ENCODE measurements at places on chromosomes 5 and 9.

- DNase-seq = no peak
Measured at GRCh38 chr5:138077064-138077696, 6.7 kb upstream of the WNT8A start.

GRCh38 chr5:126139086-126139485, 284.1 kb upstream of the GRAMD2B start:
- DNase-seq = no peak

DNA sequence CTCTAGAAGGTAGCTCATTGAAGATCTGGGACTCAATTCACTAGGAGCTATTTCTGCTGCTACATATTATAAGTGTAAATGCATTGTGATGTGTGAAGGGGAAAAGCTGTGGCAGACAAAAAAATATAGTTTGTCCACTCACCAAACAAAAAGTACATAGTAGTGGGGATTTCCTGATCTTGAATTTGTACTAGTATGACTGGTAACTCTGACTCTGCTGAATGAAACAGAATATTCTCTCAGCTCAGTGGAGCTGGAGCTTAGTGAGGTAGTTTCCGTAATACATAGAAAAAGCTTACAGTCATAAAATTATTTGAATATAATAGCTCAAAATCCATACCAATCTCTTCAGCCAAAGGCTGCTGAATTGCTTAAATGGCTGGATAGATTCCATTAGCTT, 455.6 kb upstream of the CD180 start:
- DNase-seq = no peak

DNA sequence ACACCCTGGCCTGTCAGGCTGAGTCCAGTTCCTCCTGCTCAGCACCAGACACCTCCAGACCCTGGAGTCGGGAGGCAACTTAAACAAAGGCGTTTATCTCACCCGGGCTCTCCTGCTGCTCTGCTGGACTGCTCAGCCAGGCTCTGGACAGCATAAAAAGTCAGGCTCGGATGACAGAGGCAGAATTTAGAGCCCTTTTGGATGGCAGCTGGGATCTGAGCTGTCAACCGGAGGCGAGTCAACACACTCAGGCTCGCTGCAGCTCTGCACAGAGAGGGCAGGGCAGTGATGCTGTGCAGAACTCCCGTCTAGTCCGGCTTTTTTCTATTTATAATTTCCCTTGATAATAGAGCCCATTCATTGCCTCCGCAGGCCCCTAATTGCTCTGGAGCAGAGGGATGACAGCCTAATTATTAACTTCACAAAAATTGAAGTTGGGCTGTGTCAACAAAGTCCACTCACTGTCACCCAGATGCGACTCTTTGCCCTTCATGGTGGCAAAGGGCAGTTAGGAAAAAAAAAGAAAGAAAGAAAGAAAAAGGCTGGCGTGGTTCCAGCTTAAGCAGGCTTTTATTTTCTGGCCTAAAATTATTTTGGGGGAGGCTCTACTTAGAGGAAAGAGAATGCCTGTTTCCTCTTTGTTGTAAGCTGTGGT, 37.6 kb downstream of the STC2 start:
- no peak for DNase-seq

DNA sequence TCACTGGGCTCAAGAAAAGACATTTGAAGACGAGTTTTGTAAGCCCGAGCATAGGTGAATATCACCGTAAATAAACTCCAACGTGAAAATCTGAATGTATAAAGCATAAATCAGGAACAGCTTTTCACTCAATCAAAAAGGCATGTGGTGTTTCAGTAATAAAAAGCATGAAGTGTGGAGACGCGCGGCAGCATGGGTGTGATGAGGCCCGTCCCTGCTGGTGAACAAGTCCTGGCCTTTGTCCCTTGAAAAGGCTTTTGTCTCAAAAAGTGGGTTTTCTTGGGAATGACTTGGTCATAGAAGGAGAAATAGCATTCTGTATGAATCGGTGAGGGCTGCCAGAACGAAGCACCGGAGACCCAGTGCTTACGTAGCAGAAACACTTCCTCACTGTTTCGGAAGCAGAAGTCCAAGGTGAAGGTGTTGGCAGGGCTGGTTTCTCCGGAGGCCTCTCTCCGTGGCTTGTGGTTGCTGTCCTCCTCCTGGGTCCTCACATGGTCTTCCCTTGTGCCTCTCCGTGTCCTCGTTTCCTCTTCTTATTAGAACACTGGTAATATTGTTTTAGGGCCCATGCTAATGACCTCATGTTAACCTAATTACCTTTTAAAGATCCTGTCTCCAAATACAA, 24.9 kb downstream of the ROPN1L start:
- DNase-seq = no peak

DNA sequence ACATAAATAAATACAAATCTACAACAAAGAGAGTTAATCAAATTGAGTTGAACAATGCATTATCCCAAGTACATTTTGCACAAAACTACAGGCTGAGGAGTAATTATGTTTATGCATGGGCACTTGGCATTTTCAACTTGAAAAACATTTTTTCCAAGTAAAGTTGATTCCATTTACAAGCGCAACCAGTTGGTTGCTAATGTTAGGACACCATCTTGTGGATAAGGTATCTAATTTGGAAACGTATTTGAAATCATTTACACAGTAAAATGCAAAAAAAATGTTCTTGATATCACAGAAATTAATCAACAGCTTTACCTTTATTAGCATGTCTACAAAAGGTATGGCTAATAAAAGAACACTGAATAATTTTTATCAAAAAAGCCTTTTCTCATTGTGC, 18.8 kb downstream of the FTMT start:
- no peak for DNase-seq

DNA sequence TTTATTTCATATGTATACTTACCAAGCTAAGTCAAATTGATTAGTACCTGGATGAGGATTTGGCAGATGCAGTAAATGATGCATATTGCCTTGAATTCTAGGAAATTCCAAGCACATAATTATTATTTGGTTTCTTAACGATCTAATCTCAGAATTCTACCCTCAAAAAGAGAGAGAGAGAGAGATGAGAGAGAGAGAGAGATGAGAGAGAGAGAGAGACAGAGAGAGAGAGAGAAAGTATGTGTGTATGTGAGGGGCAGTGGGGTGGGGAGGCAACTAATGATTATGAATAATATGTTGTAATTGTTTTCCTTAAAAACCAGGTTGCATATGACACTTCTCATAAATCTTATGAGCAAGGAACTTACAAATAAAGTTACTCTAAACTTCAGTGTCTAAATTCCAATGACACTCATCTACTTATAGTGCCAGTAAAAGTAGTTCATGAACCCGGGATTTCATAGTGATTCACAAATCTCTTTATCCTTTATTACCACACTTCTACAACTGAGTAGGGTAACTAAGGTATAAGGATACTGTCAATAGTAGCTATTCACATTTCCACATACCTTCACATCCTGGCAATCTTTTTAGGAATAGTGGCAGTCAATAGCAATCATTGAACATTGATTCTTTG, 60.5 kb upstream of the EDIL3 start:
- DNase-seq = no peak

DNA sequence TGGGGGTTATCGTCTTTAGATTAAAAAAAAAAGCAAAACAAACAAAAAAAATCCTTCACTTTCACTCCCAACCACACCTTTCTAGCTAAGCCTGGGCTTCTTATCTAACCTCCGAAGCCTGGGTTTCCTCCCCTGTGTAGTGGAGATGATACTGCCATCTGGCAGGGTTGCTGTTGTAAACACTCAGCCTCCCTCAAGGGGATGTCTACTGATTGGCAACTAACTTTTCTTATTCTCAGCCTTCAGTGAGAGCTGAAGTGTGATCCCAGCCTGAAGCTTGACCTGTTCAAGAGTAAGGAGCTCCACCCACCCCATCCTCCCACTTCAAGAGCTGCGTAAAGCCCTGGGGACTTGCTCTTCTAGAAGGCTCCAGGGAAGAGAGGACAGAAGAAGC, 21.5 kb upstream of the WWC1 start:
- no peak for DNase-seq

GRCh38 chr9:99015890-99016289, 72.2 kb downstream of the COL15A1 start:
- DNase-seq = no peak

DNA sequence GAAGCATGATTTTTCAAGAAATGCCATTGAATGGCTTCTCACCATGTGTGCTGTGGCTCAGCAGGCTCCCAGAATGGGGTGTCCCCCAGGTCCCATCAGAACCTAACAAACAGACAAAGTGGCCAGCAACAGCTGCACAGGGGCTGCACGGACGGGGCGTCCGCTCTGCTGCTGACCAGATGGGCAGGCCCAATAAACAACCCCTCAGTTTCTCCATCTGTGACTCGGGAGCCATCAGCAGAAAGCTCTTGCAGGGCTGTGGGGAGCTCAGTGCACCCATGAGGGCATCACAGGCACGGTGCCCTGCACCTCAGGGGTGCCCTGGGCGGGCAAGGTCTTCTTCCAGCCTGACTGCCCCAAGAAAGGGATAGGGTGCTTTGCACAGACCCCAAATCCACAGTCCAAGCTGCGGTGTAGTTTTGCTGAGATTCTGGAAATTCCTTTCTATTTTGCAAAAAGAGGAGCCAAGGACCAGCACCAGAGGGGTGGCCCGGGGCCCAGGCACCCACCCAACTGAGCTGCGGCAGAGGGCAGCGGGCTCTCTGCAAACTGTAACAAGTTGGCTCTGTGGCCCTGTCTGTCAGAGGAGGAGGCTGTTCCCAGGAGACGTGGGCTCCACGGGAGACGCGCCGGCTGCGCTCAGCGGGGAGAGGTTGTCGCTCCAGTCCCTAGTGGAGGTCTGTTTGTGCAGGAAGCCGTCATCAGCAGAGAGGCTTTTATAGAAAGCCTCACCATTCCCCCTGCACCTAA, 138.7 kb upstream of the PPP1R26 start:
- no peak for DNase-seq

GRCh38 chr9:16526380-16526779, 344.1 kb downstream of the BNC2 start:
- no peak for DNase-seq

GRCh38 chr9:126171641-126172040, 155.0 kb upstream of the MVB12B start:
- DNase-seq = no peak

GRCh38 chr9:108477529-108478006, 378.2 kb downstream of the ACTL7B start:
- no peak for DNase-seq

GRCh38 chr9:127098916-127099553, 23.4 kb downstream of the ANGPTL2 start:
- no peak for DNase-seq

DNA sequence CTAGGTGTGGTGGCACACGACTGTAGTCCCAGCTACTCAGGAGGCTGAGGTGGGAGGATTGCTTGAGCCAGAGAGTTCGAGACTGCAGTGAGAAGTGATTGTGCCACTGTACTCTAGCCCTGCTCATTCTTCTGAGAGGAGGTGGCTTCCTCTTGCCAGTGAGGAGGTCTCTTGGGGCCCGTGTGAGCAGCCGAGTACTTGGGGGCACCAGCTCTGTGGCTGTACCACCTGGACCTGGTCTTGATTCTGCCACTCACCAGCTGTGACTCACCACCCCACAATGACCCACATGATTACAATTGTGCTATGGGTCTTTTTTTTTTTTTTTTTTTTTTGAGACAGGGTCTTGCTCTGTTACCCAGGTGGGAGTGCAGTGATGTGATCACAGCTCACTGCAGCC, 18.0 kb upstream of the CRB2 start:
- no peak for DNase-seq

- no peak for DNase-seq
Measured at GRCh38 chr5:52283221-52283620, 504.5 kb upstream of the ITGA1 start.

DNA sequence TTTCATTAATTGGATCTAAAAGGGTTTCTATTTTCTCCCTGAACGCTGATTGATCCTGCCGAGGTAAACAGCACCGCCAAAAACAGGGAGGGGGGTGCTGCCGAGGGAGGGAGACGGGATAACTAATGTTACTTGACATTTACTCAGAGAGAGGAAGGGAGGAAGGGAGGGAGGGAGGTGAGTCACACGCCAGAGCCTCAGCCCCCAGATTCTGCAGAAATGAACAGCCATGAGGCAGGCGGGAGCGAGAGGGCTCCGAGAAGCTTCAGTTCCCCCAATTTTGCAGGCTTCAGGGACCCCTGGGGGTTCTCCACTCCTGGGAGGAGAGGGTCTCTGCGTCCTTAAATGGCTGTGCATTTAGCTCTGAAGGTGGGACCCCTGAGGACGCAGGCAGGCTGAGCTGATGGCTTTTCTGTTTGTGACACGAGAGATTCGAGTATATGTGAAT, 59.1 kb upstream of the IER5L start:
- peak; percentile 28 for DNase-seq

- DNase-seq = no peak
Measured at GRCh38 chr5:6910950-6911349, 197.7 kb downstream of the TENT4A start.

GRCh38 chr5:176810081-176810597, at the start of gene UNC5A:
Gene UNC5A, plus strand, starts transcription at chr5:176810559. Its CDS starts 192 bp downstream, at chr5:176810751.
- DNase-seq = no peak

DNA sequence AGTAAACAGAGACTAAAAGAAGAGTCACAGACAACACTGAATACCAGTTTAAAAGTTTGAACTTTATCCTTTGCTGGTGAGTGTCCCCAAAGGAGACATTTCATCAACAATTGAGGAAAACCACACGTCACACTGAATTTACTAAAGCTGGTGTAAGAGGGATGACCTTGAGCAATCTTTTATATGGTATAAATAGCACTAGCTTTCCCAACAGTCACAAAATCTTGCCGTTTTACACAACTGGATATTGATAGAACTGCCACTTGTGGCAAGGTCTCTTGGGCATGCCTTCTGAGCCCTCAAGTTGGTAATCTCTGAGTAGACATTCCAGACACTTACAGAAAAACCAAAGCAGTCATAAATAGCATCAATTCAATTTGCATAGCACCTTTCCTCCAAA, 311.5 kb upstream of the TARS1 start:
- no peak for DNase-seq

DNA sequence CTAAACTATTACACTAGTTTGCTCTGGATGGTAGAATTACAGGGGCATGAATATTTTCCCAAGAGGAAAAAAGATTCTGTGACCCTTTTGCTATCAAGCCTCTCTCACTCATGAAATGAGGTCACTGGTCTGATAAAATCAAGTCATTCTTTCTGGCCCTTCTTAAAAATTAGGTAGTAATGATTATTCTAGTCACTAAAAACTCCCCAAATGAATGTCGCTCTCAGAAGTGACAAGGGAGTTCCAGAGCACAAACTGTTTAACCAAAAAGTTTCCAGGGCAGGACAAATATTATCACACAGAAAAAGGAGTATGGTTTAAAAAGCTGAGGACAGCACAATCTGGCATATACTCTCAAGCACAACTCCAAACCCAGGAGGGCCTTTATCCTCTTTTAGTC, 12.5 kb downstream of the ERMP1 start:
- DNase-seq = no peak

DNA sequence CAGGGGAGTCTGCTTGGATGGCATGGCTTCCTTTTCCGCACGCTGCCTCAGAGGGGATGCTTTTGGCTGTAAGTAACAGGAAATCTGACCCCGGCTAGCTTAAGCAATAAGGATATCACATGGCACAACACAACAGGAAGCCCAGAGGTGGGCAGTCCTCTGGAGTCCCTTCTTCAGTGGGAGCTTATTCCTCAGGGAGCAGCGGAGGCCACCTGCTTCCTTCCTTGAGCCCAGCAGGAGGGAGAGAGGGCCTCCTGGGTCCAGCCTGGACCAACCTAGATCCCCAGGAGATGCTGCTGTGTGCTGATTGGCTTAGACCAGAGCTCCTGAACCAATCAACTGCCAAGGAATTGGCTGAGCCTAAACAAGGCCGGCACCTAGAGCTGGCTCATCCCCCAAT, 66.3 kb downstream of the C9orf50 start:
- DNase-seq = no peak

Measured in stimulated activated CD8-positive, alpha-beta memory T cell treated with anti-CD3 and anti-CD28 coated beads, Interleukin-4, amount 100 ng/mL, for 1 hour (primary cell).